Activated T-helper 1 cell treated with anti-CD3 and anti-CD28 coated beads, Interleukin-2, amount 50 U/mL, for 16 hours (primary cell): ENCODE measurements at places on chromosomes 2 and 18.

DNA sequence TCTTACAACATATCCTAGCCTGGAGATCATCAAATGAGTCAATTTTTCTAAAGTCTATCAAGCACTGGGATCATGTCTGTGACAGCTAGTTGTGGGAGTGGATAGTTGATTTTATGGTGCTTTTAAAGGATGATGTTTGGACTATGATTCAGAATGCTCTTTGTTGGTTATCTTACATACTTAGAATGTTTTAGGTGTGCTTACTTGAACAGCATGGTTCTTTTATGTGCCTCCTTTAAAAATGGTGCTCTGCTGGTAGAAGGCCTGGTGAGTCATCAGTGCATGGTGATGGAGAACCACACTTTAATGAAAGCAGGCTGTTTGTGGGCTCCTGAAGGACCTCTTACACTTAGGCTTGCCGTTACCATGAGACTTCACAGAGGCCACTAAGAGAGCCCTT lies 682.7 kb upstream of the FANCL start:
- DNase-seq, result no peak

DNA sequence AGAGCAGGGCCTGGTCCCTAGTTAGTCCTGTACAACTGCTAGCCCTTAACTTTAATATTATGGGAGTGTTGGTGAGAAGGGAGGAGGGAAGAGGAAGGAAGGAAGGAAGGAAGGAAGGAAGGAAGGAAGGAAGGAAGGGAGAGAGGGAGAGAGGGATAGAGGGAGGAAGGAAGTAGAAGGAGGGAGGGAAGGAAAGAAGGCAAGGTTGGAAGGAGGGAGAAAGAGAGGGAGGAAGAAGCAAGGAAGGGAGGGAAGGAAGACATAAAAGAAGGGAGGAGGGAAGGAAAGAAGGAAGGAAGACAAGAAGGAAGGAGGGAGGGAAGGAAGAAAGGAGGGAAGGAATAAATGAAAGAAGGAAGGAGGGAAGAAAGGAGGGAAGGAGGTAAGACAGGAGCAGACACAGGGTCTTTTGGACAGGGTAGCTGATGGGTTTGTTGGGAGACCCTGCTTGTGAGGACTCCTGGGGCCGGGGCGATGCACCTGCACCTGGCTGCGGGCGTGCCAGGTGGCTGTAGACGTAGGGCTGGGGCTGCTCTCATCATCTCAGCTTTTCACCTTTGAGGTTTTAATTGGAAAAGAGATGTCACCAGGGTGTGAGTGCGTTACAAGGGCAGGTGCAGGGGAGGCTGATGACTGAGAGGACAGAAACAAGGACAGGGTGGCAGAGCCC lies 5.9 kb upstream of the POMC start:
- DNase-seq, result no peak

DNA sequence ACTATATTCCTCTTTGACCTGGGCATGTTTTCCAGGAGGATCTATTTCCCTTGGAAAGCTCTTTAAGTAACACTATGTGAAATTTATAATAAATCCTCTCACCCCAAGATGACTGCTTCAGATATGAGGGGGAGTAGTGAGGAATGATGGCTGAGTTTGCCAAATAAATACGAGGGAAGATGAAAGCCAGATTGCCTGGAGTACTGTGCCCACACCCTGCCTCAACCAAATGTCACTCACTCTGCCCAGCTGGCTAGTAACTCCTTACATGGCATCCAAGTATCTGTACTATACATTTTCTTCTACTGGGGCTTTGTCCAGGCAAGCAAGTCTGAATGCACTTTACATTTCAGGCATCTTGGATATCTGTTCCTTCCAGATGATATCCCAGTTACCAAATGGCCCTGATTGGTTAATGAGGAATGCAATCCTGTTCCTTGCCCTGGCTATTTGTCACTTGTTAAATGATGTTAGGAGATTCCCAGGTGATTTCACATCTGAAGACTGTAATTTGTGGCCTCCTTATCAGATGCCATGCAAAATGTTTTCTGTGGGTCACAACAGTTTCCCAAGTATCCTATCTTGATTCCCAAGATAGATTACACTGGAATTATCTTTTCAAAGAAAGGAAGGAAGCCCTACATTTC lies 191.8 kb downstream of the IKZF2 start:
- DNase-seq, result no peak

- DNase-seq, result no peak
Measured at GRCh38 chr2:158178646-158179045, 77.0 kb downstream of the UPP2 start.

DNA sequence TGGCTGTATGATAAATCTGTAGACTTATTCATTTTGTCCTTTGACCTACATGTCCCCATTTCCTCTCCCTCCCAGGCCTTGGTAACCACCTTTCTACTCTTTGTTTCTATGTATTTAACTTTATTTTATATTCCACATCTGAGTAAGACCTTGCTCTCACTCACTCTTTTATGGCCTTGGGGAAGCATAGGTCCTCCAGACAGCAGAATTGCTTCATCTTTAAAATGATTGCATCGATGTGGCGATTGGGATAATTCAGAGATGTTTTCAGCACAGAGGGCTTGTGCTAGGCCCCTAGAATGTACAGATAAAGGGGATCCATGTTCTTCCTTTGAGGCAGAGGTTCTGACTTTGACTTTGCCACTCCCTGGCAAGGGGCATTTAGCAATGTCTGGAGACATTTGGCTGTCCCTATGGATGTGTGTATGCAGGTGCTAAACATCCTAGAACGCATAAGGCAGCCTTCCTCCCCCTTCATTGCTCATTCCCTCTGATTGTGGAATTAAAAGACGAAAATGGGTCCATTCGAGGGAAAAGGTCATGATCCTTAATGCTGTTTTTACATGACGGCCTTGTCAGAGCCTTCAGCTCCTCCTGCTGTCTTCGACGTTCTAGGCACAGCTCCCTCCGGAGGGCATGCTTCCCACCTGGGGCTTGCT lies 1.2 kb upstream of the GPR39 start:
- no peak for DNase-seq

DNA sequence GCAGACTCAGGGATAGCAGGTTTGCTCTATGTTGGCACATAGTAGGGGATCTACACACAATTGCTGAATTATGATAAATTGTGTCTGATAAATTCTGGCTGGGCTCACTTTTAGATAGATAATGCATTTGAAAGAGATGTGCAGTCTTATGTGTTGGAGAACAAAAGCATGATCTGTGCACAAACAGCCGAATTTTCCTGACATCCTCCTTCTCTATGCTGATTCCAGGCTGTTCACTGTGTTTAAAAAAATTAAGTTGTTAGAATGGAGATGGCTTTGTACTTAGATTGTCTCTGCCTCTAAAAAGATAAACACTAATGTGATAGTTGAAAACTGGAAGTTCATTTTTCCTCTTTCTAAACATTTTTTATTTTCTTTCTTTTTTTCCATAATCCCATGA lies 2.1 kb downstream of the CERS6 start:
- DNase-seq, result no peak

GRCh38 chr2:167332358-167332757 lies 444.1 kb downstream of the XIRP2 start:
- no peak for DNase-seq

DNA sequence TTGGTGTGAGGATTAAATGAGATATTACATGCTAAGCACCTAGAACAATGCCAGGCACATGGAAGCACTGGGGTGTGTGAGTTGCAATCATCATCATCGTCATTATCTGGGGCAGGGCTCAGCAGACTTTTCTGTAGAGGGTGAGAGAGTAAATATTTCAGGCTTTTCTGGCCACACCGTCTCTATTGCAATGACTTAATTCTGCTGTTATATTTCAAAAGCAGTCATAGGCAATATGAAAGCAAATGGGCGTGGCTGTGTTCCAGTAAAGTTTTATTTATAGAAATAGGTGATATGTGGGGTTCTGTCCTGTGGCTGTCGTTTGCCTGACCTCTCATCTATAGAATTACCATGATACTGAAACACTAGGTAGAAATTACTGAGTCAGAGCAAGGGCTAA lies 60.6 kb downstream of the IL1R2 start:
- DNase-seq, result no peak
